LoVo (cell line): ENCODE measurements at places on chromosomes 4 and X.

- no peak for DNase-seq
Measured at GRCh38 chr4:5014007-5014682, 5.1 kb downstream of the CYTL1 start.

- no peak for DNase-seq
Measured at GRCh38 chr4:885353-885752, 46.8 kb downstream of the GAK start.

DNA sequence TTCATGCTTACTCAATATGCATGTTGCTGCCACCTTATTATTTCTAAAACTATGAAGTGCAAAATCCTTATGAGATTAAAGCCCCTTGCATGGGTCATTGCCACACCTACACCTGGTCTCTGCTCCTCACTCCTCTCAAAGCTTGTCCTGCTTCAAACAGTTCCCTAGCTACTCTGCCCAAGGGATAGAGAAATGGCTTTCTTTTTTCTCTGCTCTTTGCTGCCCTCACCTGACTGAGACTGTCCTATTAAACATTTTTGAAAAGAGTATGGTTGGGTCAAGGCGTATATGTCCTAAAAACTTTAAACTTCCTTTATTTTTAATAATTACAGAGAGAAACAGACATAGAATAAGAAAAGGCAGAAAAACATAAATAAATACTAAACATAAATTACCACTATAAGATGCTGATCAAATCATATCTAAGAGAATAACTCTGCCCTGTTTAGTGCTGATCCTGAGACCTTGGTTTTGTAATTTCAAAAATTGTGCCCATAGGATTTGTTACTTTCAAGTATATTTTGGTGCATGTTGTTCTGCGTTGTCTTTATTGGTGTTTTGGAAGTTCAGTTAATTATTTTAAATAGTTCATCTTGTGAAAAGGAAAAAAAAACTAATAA lies 704.9 kb upstream of the PABPC4L start:
- peak; percentile 18 for DNase-seq

DNA sequence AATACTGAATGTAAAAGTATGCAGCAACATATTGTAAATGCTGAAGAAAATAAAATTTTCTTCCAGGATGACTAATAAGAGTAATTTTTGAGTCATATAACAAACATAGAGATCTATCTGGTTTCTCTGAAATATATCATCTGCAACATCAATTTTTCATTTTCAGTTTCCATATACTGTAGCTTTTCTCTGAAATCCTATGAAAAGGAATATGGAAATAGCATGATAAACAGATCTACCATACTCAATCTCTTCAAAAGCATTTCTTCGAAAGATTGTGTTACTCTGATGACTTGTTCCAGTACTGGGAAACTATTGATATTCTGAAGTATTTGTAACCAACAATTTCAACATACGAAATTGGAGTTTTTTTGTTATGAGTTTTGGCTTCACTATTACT lies 1156.7 kb downstream of the FAM133A start:
- DNase-seq = no peak

DNA sequence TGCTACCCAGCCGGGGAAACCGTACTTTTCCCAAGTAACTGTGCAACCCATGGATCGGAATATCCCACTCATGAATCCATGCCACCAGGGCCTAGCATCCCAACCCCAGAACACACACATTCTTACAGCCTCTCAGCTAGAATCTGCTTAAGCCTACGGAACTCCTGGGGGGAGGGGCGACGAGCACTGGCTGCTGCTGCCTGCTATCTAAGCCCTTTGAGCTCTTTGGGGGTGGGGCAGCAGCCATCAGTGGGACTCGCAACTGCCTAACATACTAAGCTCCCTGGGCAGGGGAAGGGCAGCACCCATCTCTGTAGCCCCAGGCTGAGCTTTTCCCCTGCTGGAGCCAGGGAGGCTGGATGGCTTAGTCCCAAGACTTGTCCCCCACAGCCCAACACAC lies 28.6 kb downstream of the NUDT10 start:
- DNase-seq = no peak

DNA sequence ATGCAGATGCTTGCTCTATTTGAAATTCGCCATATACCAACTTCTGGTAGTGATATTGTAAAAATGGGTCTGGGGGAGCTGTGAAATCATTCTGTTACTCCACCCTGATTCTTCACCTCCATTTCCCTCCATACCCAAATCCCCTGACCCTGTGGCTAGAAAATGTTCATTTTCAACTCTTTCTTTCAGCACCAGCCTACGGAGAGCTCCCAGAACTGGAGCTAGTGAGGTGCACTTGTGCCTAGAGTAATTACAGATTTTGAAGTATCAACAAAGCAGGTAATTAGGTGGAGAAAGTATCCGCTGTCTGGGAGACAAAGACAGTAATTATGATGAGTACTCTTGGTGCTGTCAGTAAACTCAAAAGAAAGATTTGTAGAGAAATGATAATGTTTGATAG lies 8.1 kb downstream of the ARHGAP36 start:
- no peak for DNase-seq

DNA sequence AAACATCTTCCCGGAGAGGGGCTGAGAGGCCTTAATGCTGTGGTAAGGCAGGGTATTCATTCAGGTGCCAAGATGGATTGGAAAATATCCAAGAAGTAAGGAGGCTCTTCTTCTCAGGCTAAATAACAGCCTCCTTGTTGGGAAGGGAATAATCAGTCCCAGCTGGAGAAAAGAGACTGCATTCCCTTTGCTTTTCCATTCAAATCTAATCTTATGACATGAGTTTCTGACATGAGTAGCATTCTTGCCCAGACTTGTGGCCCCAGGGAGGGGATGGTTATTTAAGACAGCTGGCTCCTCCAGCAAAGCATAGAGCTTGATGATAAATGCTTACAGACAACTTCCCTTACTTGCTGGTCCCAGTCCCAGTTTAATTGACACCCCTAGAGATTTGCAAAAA lies 98.3 kb downstream of the DCLK2 start:
- no peak for DNase-seq

DNA sequence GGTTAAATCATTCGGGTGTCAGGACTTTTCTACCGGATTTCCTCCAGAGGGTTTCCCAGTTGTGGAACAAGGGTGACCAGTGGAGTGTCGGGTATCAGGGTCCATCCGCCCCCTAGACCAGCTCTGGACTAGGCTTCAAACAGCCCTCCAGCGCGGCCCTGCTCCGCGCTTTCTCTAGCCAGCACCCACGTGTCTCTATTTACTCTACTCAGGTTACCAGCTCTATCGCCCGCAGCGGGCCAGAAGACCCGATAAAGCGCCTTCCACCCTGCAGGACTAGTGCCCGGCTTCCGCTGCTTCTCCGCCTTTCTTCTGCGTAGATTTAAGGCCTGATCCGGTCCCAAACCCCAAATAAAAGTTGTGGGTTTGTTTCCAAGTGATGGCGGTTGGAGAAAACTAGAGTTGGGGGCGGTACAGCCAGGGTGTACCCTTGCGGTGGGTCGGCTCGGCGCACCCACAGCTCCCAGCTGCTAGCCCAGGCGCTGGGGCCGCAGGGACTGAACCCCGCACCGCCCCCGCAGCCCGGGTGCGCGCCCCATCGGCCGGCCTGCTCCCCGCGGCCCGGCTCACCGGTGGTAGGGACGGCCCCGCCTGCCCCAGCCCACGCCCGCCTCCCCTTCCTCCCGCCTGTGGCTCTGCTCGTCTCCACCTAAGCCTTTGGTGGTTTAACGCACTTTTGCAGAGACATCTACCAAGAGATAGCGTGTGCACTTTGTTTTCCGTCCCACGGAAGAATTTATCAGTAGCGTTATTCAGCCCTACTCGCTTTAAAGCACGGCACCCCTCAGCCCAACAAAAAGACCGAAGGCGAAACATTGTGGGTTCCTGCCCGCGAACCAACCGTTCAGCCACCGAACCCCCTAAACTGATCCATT lies 2.1 kb downstream of the LEF1 start:
- no peak for DNase-seq

- no peak for DNase-seq
Measured at GRCh38 chr4:119317990-119318389, 3.9 kb downstream of the FABP2 start.

- no peak for DNase-seq
Measured at GRCh38 chr4:6278801-6279197, 9.1 kb downstream of the WFS1 start.

- DNase-seq = no peak
Measured at GRCh38 chr4:4339504-4340085, 47.3 kb upstream of the NSG1 start.

DNA sequence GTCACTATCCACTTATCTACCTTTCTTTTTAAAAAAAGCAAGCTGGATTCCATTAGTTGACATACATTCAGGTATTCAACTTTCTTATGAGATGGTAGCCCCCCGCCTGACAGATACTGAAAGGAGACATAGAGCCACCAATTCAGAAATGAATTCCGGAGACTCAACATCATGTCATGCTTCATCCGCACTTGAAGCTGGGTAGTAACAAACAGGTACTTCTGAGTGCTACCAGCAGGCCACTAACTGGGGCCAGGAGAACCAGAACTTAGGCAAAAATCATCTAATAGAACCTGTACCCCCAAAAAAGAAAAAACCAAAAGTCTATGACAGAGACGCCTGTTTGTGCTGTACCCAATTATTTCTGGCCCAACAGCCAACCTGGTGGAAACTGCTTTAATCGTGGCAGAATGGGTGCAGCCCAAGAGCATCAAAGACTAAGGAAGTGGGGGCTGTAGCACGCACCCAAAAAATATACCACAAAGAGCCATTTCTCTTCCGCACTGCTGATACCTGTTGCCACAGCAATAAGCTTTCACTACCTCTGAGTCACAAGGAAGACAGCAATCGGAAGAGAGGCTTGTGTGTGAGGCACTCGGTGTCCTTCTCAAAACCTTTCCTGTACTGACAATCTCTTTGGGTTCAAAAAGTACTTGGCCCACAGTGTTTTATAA lies 84.8 kb downstream of the AFAP1 start:
- DNase-seq = no peak

DNA sequence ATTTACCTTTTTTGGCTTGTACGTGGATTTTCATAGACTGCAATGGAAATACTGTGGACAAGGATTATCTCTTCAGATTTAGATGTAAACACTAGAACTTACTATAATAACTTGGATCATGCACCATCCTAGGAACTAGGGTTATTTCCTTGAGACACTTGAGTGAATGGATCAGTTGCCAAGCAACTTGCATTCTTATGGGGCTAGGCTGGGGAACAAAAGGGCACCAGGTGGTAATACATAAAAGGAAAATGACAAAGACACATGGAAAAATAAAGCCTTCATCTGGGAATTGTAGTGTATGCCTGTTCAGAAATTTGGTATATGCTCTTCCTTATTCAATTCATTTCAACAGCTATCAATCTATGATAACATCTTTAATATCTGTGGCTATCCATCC lies 247.1 kb downstream of the SPRY1 start:
- no peak for DNase-seq

DNA sequence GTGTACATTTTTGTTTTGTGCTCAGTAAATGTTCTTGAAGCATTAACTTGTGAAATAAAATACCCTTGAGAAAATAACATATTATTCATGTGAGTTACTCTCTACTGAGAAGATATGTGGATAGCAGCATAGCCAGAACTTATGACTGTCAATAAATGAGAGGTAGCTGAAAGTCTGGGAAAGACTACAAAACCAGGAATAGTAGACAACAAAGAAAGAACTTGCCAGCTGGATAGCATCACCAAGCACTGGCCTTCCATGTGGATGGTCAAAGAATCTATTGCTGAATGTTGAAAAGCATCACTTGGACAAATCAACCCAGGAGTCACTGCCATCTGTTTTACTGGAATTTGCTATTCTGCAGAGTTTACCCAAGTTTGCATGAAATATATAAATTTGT lies 650.0 kb upstream of the HTR2C start:
- no peak for DNase-seq

DNA sequence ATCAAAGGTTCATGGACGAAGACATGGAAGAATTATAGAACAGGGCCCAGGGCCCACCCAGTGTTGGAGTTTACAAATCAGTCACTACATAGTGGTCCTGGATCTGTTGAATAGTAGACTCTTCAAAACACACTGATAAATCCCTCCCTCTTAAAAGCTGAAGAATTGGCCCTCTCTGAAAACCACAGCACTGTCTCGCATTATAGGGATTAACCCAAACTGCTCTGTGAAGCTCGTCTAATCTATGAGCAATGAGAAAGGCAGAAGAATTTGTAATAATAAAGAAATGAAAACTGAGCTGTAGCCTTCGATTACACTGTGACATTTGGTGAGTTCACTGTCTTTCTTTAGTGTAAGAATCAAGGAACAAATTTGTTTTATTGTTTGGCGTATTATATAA lies 92.5 kb upstream of the ZFP42 start:
- DNase-seq = no peak

DNA sequence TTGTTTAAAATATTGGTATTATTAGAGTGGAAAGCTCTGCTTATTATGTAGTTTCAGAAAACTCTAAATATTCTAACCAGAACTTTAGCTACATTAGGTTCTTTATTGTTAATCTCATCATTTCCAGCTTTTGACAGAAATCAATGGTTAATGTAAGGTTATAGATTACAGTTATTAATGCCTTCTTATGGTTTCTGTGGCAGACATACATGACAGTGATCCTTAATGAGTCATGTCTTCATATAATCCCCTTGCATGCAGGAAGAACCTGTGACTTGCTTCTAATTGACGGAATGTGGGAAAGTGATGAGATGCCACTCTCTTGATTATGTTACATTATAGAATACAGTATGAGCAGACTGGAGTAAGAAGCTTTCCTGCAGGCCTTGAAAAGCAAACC lies 23.5 kb downstream of the KLHL8 start:
- DNase-seq = no peak

DNA sequence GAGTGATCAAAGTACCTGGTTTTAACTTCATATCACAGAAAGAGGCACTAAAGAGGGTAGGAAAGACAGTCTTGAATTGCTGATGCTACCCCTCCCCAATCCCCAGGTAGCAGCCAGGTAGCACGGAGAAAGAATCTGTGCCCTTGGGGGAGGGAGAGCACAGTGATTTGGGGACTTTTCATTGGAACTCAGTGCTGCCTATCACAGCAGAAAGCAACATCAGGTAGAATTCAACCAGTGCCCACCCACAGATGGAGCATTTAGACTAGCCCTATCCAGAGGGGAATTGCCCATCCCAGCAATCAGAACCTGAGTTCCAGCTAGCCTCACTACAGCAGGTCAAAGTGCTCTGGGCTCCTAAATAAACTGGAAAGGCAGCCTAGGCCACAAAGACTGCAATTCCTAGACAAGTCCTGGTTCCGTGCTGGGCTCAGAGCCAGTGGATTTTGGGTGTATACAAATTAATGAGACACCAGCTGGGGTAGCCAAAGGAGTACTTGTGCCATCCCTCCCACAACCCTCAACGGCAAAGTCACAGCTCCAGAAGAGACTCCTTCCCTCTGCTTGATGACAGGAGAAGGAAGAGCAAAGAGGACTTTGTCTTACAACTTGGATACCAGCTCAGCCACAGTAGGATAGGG lies 228.1 kb downstream of the THOC2 start:
- DNase-seq = no peak

GRCh38 chr4:48011722-48012121 lies 4.8 kb downstream of the CNGA1 start:
- DNase-seq = no peak

DNA sequence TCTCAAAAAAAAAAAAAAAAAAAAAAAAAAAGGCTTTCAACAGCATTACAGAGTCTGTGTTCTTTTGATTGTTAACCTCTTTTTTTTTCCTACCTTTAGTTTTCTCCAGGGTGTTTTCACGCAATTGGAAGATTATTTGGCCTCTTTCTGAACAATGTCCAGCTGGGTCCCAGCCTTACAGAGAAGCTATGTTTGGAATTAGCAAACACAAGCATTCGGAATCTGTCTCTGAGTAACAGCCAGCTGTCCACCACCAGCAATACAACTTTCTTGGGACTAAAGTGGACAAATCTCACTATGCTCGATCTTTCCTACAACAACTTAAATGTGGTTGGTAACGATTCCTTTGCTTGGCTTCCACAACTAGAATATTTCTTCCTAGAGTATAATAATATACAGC lies 13.3 kb downstream of the TLR3 start:
- DNase-seq = no peak

- no peak for DNase-seq
Measured at GRCh38 chr4:5928274-5928673, 35.4 kb upstream of the CRMP1 start.
